ENCODE measurements at places on chromosomes 1 and 21.

DNA sequence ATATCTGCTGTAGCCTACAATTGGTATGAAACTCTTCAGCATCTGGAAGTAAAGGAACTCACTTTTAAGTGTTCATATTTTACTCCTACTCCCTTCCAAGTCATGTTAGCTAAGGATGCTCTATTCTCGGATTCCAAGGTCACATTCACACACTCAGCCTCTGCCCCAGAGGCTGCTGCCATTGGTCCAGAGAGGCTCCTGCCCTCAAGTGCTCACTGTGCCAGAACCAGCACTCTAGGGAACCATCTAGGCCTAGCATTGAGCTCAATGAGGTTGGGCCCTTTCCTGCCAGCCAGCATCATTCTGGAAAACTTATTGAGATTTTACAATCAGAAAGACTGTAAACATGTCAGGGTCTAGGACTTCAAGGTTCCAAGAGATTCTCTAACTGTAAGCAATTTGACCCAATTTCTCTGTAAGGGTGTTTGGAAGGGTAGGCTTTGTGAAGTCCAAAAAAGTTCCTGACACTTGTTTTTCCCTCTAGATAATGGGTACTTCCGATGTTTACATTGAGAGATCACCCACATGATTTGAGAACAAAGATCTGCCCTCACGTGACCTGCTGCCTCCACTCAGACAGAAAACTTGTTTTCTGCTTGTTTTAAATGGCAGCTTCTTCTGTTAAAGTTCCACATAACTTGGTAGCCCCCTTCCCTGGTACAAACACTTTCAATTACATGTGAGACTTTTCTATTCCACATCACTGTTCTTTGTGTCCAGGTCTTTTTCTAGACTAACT, 94.9 kb downstream of the MAB21L3 start:
- no peak for DNase-seq

DNA sequence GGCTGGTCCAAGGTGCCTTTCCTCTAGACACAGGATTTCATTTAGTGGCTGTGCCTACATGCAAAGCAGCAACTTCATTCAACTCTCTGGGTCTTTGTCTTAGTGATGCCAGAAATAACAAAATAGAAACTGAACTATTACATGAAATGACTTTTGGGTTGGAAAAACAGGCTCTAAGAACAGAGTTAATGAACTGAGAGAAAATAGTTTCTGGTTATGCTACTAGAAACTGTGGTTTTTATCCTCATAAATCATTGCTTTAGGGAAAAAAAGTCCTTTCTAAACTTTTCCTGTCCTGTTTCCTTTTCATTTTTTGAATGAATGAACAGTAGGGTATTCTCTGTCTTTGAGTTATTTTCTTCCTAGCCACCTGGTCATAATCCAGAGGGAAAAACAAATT, 424.0 kb downstream of the KIF26B start:
- DNase-seq = no peak

- no peak for DNase-seq
Observed at GRCh38 chr1:56967355-56967754, 1.5 kb upstream of the C8B start.

- DNase-seq = no peak
Observed at GRCh38 chr1:211488641-211489040, 3.3 kb downstream of the RD3 start.

DNA sequence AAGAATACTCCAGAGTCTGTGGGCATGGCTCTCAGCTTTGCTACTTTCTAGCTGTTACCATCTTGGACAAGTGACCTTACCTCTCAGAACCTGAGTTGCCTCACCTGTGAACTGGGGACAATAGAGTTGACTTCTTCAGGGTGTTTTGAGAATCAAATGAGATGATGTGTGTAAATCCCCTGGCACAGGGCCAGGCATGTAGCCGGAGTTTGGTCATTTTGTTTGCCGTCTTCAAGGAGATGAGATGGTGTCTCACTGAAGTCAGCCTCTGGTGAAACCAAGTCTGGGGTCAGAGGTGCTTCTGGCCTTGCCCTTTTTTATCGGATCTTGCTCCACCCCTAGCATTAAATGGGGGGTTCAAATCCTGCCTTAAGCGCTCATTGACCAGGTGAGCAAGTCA, 149.2 kb upstream of the TMEM51 start:
- DNase-seq = no peak

DNA sequence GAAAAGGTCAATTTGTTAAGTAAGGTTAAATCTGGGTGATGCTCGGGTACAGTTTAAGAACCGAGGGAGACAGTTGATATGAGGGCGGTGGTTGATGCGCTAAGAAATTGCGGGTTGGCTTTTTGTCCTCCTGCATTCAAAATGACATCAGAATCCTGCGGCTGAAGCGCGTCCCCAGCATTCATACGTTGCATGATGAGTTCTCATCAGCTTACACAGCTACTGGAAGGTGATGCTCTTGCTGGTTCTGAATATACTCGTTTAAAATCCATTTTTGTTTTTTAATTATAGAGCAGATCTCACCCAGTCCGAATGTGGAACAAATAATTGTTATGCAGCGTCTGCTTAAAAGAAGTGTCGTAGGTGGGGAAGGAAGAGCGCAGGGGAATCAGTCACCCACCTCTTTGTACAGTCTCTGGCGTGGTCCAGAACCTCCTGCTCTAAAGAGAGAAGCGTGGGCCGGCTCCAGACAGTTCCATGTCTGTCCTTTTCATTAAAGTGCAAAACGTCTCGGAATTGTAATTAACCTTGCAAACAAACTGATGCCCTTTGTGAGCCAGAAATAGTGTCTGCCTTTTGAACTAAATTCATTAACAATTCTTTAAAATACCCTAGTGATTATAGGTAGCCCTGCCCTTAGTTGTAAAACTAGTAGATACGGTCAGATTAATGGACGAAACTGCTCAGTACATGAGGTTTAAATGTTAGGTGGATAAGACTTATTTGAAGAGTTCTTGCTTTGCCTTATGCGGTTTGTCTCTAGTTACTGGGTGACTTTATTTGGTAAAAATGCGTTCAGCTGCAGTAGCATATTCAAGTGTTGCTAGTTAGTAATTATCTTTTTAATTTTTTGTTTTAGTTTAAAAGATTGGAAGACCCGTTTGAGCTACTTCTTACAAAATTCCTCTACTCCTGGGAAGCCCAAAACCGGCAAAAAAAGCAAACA, 741 bp downstream of the RGS2 start:
- DNase-seq = no peak

GRCh38 chr1:111515291-111516004, 12.0 kb upstream of the ADORA3 start:
- DNase-seq = peak; percentile 80

DNA sequence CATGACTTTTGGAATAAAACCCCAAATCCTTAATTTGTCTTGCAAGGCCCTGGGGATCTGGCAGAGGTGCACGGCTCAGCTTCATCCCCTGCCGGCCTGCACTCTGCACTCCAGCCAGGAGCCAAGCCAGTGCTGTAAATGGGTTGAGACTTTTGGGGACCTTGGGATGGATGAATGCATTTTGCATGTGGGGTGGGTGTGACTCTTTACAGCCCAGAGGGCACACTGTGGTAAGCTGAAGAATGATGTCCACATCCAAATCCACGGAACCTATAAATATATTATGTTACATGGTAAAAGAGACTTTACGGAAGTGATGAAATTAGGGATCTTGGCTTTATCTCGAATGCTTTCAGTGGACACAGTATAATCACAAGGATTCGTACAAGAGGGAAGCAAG, 177.8 kb downstream of the EDEM3 start:
- no peak for DNase-seq

DNA sequence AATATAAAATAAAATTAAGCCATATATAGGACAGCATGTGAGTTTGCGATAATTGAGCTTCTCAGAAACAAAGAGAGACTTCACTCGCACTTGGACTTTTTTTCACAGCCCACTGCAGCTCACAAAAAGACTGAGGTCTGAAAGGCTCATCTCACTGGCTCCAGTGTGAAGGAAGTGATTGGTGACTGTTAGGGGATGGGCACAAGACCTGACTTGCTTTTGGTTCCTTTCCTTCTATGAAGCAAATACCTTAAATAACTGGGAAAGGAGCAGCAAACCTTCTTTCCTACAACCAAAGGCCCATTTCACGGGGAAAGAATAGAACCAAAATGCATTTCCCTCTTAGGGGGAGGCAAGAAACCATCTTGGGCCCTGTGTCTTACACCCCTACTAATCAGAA, 13.1 kb upstream of the TTLL7 start:
- DNase-seq = no peak

- DNase-seq = no peak
Observed at GRCh38 chr1:56570924-56571372, 8.4 kb downstream of the PLPP3 start.

- no peak for DNase-seq
Observed at GRCh38 chr1:11101347-11101746, 1.7 kb upstream of the EXOSC10 start.

DNA sequence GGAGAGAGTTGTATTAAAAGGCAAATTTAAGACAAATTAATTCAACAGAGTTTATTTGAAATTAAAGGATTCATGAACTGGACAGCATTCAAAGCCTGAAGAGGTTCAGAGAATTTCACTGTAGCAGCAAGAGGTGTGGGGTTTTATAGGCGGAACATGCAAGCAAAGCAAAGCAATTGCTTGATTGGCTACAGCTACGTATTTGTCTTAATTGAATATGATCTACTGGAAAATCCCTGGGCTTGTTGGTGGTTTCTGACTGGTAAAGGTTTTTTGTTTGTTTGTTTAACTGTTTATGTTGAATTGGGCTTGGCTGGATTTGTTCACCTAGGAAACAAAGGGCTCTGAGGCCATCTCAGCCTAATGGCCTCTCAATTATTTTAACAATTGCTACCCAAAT, 61.5 kb downstream of the KCNK1 start:
- DNase-seq = no peak

DNA sequence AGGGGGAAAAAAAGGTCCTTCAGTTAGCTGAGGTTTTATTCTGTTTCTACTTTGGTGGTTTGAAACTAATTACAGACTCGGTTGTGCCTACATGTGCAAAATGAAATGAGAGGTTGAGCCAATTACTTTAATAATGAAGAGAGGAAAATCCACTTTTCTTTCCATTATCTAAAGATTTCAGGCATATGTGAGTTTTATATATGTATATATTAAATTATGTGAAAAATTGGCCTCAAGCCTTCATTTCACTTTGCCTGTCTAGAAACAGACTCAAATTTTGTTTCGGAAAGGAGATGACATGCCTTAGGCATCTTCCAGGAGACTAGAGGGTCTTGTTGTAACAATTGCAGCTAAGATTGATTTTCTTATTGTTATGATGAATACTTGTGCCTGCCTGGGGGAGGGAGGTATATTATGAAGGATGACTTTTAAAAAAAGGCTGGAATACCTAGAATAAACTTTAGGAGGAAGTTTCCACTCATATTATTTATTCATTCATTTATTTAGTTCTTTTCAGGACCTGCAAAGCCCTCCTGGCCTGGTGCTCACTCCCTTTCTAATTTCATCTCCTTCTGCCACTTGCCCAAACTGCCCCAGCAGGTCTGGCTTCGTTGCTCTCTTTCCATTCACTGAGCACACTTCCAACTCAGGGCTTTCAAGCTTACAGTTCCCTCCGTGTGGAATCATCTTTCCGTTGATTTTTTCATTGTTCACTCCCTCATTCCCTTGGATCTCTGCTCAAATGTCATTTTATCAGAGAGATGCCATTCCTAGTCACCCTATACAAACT, 94.2 kb upstream of the HOOK1 start:
- no peak for DNase-seq

DNA sequence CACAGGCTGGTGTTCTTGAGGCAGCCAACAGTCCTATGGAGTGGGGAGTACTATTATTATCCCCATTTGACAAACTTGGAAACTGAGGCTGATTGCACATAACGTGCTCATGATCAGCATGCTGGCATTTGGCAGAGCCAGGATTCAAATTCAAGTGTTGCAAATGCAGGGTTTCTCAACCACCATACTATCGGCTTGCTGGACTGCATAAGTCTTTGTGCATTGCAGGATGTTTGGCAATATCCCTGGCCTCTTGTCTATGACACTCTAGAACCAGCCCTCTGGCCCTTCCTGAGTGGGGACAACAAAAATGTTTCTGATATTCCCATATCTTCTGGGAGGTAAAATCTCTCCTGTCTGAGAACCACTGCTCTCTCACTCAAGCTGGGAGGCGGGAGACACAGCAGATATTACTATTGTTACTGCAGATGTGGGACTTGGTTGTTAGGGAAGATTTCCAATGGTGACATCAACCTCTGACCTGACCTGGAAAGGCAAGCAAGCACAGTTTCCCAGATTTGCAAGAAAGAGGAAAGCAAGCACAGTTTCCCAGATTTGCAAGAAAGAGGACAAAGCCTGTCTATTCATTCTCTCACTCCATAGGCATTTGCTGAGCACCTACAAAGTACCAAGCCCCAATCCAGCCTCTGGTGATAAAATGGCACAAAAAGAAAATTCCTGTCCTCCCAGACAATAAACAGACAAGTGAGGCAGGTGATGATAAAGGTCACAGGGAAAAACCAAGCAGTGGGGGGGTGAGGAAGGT, 1.0 kb upstream of the AADACL3 start:
- DNase-seq = no peak

- DNase-seq = no peak
Observed at GRCh38 chr1:216210081-216210480, 213.2 kb downstream of the USH2A start.

- DNase-seq = no peak
Observed at GRCh38 chr21:33021150-33021549, 4.6 kb upstream of the OLIG2 start.

- DNase-seq = no peak
Observed at GRCh38 chr1:176222196-176222595, 15.1 kb upstream of the COP1 start.

GRCh38 chr1:4509206-4509605, 145.2 kb upstream of the AJAP1 start:
- DNase-seq = no peak

GRCh38 chr1:225612287-225612686, 40.6 kb downstream of the ENAH start:
- DNase-seq = no peak

- DNase-seq = no peak
Observed at GRCh38 chr1:201954263-201955008, 867 bp upstream of the TIMM17A start.

DNA sequence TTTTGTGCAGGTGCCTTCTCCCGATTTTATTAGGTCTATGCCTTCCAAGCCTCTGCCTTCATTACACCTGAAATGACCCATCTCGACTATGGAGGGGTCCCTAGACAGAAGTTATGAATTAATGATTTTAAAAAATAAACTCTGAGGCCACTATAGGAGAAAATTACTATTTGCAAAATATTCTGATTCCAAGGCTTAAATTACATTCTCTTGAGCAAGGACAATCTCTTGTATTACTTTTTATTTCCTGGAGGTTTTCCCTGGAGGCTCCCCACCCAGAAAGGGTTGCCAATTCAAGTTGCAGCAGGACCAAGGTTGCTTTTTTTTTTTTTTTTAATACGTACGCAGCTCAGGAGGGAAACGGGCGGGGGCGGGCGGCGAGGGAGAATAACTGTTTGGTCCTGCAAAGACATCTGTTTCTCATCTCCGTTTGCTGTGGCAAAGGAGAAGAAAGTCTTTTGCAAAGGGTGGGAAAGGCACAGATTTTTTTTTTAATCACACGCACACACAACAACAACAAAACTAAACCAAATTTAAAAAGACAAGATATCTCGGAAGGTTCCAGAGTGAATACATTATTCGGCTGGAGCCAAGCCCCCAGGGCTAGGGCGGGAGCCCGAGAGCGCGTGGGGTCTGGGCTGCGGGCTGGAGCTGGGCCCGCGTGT, 618 bp upstream of the SERTAD4 start:
- DNase-seq = no peak

- DNase-seq = no peak
Observed at GRCh38 chr1:78263946-78264345, 218.2 kb downstream of the GIPC2 start.
